ENCODE measurements at places on chromosomes 11 and 22.

DNA sequence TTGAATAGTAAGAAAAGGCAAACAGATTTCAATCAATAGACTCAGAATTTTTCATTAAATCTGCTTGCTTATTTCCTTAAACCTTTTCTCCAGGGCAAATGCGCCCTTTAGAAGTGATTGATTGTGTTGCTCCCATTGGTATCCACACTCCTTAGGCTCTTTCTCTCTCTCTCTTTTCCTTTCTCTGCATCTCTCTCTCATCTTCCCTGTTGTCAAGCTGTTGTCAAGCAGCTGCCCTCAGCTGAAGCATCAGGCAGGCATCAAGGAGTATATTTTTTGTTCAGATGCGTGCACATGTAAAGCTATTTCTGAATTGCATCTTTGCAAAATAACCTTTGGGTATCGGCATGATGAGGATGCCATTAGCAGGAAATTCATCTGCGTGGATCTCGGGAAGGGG, 107.2 kb upstream of the PLET1 start:
- no peak for DNase-seq

GRCh38 chr11:2446590-2447252, 1.9 kb downstream of the KCNQ1 start:
- no peak for DNase-seq

DNA sequence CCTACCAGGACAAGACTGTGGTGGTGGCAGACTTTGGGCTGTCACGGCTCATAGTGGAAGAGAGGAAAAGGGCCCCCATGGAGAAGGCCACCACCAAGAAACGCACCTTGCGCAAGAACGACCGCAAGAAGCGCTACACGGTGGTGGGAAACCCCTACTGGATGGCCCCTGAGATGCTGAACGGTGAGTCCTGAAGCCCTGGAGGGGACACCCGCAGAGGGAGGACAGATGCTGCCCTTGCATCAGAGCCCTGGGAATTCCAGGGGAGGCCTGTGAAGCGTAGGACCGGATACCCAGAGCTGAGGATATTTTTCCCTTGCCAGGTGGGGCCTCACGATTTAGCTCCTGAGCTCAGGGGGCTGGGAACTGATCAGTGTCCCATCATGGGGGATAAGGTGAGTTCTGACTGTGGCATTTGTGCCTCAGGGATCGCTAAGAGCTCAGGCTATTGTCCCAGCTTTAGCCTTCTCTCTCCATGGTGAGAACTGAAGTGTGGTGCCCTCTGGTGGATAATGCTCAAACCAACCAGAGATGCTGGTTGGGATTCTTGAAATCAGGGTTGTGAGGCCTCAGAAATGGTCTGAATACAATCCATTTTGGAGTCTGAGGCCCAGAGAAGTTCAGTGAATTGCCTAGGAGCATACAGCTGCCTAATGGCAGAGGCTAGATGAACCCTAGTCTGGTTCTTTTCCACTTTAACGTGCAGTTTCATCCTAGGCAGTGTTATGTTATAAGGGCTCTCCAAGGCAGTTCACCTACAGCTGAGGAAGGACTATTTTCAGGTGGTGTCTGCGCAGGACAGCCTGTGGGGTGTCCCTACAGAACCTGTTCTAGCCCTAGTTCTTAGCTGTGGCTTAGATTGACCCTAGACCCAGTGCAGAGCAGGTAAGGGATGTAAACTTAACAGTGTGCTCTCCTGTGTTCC, 19.5 kb downstream of the PIK3IP1 start:
- peak; percentile 33 for DNase-seq

DNA sequence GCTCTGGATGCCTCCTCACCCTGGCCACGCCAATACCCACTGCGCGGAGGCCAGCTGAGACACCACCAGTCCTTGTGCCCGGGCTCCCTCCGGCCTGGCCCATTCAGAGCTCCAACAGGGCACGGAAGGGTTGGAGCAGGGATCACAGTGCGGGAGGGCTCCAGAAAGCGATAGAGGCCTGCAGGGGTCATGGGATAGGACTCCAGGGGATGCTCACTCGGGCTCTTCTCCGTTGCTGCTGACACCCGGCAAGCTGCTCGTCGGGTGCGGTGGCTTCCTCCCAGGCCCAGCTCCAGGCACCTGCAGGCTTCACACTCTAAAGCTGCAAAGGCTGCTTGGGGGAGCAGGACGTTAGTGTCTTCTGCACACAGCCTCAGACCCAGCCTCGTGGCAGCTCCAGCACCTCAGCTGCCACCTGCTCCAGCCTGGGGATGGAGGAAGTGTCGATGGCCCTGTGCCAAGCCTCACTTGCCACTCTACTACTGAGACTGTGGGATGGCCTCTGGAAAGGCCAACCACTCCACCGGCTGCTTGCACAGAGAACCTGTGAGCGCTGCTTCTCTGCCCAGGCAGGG, 10.6 kb downstream of the WNT7B start:
- DNase-seq: no peak

DNA sequence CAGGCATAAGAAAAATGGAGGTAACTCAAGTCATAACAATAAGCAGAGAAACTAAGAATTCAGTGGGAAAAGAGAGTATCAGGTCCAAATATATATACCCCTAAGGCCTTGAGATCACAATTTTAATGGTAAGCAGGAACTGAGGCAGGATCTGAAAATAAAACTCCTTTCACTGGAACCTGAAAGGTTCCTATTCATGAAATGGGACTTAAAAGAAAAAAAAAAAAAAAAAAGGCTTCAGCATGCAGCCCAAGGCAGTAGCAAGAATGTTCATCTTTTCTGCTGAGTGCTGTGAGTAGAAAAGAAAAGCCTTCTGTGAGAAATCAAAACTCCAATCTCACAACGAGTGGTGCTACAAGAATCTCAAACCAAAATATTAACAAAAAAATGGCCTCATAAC, 75.3 kb downstream of the DLG2 start:
- no peak for DNase-seq

- DNase-seq: no peak
These were observed 6.6 kb downstream of the NEAT1 start for GRCh38 chr11:65429068-65429681.

- no peak for DNase-seq
These were observed 71.8 kb upstream of the B3GAT1 start for GRCh38 chr11:134483857-134484256.

DNA sequence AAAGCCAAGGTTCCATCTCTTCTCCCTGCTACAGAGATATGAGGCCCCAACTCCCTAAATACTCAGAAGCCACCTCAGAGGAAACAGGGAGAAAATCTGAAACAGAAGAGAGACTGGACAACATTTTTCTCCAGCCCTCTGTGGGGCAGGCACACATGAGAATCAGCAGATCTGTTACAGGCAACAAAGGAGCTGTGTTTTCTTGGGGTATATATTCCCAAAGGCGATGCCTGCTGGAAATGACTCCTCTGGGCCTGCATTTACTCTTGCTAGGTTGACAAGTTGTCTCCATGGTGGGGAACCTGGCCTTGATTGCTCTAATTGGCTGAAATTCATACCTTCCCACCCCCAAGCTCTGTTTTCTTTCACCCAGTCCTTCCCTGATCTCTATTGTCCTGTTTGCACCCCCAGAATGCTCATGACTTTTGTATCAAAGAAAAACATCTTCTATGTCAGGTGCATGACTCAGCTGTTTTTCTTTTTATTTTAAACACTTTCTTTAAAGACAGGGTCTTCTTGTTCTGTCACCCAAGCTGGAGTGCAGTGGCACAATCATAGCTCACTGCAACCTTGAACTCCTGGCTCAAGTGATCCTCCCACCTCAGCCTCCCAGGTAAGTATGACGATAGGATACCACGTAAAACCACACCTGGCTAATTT, 23.5 kb upstream of the P2RY6 start:
- no peak for DNase-seq

DNA sequence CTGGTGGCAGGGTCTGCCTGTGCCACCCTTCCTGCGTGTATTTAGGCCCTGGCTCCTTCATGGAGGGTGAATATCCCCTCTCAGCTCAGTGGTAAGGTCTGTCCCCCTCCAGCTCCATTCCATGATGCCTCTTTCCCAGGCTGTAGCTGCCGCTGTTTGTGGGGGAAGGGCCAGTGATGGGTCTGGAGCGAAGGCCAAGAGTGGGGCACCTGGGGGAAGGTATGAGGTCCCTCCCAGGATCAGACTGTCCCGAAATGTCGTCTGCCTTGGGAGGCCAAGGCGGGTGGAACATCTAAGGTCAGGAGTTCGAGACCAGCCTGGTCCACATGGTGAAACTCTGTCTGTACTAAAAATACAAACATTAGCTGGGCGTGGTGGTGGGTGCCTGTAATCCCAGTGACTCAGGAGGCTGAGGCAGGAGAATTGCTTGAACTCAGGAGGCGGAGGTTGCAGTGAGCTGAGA, 1.1 kb downstream of the CD151 start:
- no peak for DNase-seq

- no peak for DNase-seq
These were observed 2.2 kb downstream of the SUSD2 start for GRCh38 chr22:24183321-24184031.

GRCh38 chr22:46688949-46689348, 49.1 kb downstream of the CERK start:
- no peak for DNase-seq

GRCh38 chr11:113979431-113979830, 4.5 kb downstream of the HTR3A start:
- no peak for DNase-seq

GRCh38 chr11:61567286-61568061, 13.4 kb downstream of the SYT7 start:
- peak; percentile 30 for DNase-seq

DNA sequence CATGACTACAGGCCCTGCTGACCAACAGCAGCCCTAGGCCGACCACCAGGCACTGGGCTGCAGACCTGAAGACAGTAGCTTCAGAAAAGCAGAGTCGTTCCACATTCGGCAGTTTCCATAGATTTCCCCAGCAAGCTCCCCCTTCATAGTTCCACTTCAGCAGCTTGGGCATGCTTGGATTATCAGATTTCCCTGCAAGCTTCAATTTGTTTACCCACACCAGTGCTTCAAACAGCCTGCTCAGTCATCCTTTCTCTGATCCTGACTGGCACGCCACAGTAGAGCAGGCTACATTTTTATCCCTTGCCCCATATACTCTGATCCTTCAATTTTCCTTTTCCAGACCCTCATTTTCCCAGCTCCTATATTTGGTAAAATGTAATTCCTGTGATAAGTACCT, 51.1 kb upstream of the CFAP300 start:
- no peak for DNase-seq

DNA sequence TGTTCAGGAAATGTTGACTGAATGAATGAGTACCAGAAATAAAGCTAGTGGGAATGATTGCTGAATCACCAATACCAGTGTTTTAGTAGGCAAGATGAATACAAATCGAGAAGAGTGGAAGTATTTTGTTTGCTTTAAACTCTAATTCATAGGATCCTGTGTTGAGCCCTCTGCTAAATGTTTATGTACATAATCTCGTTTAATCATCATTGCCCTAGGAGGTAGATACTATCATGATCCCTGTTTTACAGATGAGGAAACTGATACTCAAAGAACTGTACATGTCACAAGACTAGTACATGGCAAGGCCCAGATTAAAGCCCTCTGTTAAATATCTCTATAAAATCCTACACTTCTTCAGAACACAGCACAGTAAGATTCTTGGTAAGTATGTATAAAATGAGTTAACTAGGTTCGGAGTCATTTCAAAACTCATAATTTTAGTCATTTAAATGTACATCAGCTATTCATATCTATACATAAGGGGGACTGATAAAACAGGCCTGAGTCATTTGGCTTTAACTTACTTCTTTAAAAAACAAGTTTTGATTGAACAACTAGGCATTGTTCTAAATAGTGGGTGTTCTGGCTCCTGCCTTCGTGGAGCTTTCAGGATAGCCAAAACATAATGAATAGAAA, 97.1 kb downstream of the EXT2 start:
- DNase-seq: no peak

- DNase-seq: no peak
These were observed 6.7 kb downstream of the HEPACAM start for GRCh38 chr11:124928942-124929665.

DNA sequence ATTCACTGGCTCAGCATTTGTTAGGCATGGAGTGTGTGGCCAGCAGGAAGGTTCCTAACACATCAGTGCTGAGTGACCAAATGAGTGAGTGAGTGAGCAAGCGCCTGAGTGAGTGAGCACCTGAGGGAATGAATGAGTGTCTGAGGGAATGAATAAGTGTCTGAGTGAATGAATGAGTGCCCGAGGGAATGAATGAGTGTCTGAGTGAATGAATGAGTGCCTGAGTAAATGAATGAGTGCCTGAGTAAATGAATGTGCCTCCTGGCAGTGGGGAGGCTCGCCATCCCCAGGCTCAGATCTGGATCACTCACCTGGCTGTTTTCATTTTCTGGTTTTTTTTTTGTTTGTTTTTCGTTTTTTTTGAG, 52.1 kb upstream of the TCF20 start:
- no peak for DNase-seq

- no peak for DNase-seq
These were observed 109.7 kb upstream of the NARS2 start for GRCh38 chr11:78684377-78684776.

GRCh38 chr11:92964471-92964870, 5.0 kb upstream of the MTNR1B start:
- DNase-seq: no peak

- peak; percentile 44 for DNase-seq
These were observed 547 bp downstream of the PARVG start for GRCh38 chr22:44181033-44181911.

DNA sequence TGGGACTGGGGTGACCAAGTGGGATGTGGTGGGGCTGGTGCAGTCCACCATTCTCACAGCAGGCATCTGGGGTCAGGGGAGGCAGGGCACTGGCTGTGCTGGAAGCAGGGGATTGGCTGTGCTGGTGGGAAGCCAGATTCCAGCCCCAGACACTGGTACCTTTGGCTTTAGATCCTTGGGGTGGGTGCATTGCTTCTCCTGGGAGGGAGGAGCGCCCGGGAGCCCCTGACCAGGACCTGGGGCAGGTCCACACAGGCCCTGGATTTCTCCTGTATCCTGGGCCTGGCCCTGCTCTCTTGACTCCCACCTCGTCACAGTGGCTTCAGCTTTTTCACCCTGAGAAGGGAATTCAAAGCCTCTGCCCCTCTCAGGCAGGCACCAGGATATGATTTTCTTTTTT, 38.5 kb downstream of the ST3GAL4 start:
- no peak for DNase-seq

DNA sequence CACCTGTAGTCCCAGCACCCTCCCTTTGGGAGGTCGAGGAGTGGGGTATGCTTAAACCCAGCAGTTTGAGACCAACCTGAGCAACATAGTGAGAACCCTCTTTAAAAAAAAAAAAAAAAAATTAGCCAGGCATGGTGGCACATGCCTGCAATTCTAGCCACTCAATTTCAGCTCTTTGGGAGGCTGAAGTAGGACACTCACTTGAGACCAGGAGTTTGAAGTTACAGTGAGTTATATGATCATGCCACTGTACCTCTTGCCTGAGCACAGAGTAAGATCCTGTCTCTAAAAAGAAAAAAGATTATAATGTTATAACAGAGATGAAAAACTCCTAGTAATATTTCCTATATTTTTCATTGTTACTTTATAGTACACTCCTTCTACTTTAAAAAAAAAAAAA, 23.9 kb downstream of the PIK3C2A start:
- DNase-seq: no peak

DNA sequence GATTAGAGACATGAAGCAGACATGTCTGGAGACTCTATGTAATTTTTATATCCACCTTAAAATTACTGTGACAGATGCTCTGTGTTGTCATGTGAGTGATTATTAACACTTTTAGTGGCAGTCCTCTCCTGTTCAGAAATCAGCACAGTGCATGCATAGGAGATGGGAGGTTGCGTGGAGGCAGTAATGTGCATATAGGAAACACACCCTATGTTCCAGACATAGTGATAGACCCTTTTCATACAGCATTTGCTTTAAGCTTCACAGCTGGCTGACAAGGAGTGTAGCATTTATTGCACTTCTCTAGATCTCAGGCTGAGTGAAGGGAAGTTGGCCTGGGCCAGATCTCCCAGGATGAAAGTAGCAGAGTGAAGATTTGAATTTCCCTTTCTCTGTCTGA, 102.3 kb upstream of the SYN3 start:
- no peak for DNase-seq
